ENCODE measurements at places on chromosomes 6 and 20.

GRCh38 chr20:29873946-29874345 is 1383.5 kb upstream of the DEFB115 start:
- no peak for DNase-seq

- DNase-seq, result no peak
Observed at GRCh38 chr20:32922466-32922865, 63.7 kb downstream of the EFCAB8 start.

DNA sequence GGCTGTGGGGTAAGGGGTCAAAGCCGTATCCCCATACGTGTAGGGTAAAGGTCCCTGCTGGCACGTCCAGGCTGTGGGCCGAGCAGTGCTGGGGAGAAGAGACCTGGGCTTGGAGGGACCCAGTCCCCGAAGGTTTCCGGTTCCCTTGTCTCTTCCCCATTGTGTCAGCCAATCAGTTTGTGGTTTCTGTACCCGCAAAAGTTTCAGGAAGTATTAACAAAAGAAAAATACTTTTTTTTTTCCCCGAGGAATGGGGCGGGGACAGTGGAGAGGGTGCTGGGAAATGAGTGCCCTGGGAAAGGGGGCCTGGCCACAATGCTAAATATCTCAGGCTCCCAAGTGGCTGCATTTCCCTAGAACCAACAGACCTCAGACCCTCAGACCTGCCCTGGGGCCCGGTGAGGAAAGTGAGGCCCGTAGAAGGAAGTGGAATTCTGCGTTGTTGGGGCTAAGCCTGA is 15.2 kb upstream of the AMD1 start:
- no peak for DNase-seq

DNA sequence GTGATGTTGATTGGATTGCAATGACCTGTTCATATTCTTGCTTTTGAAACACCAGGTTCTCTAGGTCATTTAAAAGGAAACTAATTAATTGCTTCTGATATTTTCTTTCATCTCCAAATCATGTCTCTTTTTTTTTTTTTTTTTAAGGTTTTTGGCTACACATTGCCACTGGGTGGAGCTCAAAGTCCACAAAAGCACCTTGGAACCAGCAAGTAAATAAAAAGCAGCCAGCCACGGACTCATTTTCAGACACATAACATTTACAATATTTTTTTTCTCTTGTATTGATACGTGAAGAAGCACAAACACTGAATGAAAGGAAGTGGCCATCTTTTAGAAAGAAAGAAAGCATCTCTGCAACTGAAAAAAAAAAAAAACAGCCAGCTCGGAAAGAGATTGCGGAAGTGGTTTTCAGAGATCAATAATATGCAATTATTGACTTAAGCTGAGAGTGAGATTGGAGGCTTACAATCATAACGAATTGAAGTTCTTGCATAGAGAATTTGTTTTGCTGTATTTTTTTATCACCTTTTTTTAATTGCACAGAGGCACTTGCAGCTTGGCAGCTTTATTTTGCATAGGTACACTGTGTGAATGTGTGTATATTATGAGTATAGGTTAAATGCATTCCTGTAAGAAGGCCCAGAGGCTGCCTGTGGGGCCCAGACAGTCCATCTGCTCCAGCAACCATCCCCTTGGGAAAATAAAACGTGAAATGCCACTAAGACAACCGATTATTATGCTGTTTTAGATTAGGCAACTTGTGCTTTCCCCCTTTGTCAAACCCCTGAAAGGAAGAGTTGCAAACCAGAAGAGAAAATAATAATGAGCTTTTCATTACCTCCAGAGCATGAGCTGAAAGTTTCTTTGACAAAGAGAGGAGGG is 28.2 kb downstream of the CGA start:
- no peak for DNase-seq

DNA sequence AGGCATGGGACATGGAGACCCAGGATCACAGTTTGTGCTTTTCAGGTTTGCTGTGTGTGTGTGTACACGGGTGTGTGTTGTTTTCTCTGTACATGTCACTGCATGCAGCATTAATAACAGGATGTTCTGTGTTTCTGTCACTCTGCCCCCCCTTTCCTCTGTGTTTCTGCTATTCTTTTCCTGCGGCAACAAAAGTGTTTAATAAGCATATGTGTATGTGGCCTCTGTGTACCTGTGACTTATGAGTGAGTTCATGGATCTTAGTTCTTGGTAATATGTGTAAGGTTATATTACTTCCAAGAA is 9.8 kb downstream of the SYNGAP1 start:
- no peak for DNase-seq

- no peak for DNase-seq
Observed at GRCh38 chr20:11551479-11551878, 366.2 kb upstream of the BTBD3 start.

DNA sequence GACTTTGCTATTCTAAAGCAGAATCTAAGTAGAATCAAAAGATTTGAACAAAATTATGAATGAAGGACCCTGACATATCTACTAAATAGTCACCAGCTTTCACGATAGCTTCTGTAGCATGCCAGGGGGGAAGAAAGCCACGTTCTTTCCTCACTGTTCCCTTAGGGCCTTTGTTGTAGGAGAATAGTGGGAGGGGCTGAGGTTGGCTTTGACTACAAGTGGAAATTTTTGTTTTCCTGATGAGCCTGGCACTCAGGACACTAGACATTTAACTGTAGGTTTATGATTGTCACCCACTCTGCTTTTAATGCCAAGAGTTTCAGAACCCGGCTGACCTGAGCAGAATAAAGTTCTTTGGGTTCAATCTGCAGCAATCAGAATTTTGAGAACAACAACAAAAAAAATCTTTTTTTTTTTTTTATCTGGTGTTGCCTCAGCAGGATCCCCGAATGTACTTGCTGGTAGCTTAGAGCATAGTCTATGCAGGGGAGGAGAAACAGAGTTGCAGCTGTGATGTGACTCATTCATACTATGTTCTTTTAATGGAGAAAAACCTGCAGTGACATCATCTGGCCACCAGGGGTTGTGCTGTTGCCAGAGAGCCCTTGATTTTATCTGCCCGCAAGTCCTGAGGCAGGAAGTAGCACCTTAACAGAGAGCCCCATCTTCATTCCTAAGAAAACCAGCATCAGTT is 38.5 kb downstream of the TPD52L1 start:
- peak; percentile 12 for DNase-seq

DNA sequence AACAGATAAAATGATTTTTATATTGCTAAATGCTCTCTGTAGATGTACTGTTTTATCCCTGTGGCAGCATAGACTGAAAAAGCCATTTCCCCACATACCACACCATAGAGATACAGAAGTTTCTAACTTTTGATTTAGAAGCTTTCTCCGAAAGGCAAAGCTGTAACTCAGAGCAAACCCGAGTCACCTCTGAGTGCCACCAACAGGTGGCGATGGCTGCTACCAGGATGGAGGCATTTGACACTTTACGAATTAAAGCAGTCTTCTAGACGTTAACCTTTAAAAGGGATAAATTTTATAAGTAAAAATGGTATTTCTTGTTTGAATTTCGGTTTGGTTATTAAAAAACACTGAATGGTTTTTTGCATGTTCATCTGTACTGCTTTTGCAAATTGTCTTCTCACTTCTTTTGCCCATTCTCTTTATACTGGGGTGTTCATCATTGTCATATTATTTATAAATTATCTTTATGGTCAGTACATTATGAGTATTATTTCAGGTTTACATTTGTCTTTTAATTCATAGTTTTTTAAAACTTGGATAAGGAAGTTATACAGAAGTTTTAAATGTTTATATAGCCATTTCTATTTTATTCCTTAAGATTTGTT is 201.0 kb upstream of the CEP162 start:
- DNase-seq, result no peak

GRCh38 chr6:26215585-26216358 is 128.5 kb downstream of the HFE start:
- no peak for DNase-seq

DNA sequence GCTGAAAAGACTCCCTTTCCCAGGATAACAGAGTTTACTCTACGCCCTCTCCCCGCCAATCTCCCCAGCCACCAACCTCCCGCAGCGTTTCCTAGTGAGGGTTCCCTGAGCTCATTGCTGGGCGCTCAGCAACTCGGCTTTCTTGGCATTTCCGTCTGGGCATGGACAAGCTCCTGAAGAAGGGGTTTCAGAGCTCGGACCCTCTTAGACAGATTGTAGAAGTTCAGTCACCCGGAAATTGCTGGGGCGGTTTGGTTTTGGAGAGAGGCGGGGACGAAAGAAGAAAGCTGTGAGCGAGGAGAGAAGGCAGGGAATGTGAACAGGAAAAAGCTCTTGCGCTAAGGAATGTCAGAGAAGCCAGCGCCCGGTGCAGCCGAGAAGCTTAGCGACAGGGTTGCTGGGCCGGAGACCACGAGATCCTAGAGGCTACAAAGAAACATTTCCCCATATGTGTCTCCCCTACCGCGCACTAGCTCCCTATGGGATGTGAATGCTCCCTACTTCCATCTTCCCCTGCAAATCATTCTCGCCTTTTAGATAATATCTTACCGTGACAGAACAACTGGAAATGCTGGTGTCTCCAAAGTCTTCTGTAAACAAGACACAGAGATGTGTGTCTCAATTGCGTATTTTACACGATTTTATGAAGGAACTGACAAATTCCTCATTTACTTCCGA is 15.8 kb downstream of the POM121L2 start:
- DNase-seq, result no peak

DNA sequence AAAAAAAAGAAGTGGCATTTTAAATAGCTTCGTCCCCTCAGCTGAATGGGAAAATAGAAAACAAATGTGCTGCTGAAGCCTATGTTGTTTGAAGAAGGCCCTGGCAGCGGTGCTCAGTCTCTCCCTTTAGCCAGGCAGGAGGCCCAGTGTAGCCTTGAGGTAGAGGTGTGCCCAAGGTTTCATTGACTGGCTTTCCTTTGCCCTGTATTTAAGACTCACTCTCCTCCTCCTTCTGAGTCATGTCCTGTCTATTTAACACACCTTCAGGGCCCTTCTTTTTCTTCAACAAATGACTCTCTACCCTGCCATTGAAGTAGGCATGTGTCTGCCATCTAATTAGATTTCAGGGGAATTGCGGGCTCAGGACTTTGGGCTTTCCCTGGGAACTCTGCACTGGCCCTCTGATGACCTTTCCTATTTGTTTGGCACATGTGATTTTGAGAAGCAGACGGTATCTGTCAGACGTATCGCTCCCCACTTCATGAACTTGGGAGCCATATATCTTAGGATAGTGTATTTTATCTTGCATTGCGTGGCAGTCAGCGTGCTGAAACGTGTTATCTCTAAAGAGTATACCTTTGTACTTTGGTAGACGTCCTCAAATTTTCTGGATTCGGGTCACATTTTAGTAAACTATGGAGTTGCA is 4.3 kb downstream of the TJAP1 start:
- DNase-seq, result no peak

GRCh38 chr20:44918761-44919160 is 8.9 kb downstream of the PABPC1L start:
- no peak for DNase-seq

DNA sequence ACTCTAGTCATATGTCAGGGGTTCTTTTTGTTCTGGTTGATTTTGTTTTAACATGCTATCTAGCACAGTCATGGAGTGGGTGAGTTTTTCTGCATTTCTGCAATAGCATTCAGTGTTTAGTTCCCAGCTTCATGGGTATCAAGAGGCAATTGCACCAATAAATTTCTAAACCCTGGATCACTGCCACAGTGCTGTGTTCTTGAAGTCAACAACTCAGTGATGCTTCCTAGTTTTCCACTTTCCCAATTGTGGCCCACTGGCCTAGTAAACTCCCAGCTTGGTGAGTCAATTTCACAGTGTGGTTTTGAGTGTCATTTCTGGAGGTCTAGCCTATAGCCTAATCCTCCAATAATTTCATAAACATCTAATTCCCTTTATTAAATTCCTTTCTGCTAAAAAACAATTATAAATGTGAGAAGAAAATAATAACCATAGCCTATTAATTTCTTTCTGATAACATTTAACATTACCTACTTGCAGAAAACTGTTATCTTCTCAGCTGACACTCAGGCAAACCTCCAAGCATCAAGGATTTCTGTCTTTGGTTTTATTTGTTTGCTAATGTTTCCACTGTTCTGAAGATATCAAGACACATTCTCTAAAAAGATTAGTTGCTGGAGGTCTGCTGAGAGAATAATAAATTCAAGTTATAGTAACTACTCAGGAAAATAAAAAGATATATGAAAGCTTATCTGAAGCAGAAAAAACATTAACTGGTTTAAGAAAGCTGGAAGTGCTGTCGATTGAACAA is 89.9 kb downstream of the PDE7B start:
- DNase-seq, result no peak

DNA sequence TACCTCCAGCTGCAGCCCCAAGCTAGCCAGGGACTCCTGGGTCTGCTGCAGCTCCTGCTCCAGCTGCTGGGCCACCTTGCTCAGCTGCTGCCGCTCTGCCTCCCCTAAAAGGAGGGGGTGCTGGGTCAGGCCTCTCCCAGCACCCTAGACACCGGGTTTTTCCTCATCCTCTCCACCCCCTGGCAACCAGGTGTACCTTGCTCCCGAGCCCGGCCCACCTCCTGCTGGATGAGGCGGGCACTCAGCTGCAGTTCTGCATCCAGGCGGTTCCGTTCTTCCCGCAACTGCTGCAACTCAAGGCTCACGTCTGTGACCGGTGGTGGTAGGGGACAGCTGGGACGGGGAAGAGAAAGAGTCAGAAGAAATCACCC is 6.1 kb upstream of the PSORS1C2 start:
- no peak for DNase-seq

GRCh38 chr20:16174311-16174710 is 398.9 kb downstream of the KIF16B start:
- no peak for DNase-seq

GRCh38 chr6:36347621-36348020 is 10.9 kb upstream of the BNIP5 start:
- no peak for DNase-seq

DNA sequence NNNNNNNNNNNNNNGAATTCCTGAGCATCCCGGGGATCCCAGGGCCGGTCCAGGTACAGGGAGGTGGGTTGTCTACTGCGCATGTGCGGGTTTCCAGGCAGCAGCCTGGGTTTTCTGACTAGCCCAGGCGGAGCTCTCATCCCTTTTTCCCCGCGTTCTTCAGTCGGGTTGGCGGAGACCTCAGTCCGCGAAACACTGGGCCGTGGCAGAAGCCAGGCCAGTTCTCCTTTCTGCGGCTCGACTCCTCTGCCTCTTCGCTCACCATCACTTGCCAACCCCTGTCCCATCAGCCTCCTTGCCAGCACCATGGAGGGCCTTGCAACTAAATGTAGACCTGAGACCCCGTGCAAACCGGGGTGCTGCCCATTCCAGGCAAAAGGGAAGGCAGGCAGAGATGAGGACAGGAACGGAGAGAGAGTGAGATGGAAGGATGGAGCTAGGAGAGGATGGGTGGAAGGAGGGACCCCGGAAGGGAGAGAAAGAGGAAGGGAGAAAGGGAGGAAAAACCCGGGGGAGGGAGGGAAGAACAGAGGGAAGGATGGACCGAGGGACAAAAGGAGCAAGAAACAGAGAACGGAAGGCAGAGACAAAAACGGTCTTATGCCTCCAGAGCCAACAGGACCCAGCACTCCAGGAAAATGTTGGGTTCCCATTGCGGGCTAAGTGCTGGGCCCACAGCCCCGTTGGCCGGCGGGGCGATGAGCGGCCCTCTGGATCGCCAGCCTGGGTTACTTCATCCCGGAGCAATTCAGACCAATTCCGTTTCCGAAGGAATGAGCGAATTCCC is 445.4 kb upstream of the DEFB115 start:
- no peak for DNase-seq
